Right ventricle myocardium superior (tissue), 1 donor: ENCODE measurements at places on chromosomes 11 and 22. TPM values are rescaled to one million over a fixed set of nuclear protein-coding genes. Genes with fewer than 3 reads are reported as not detected.
A peak's percentile ranks its signal among the peaks of the same experiment; 100 is the strongest.

DNA sequence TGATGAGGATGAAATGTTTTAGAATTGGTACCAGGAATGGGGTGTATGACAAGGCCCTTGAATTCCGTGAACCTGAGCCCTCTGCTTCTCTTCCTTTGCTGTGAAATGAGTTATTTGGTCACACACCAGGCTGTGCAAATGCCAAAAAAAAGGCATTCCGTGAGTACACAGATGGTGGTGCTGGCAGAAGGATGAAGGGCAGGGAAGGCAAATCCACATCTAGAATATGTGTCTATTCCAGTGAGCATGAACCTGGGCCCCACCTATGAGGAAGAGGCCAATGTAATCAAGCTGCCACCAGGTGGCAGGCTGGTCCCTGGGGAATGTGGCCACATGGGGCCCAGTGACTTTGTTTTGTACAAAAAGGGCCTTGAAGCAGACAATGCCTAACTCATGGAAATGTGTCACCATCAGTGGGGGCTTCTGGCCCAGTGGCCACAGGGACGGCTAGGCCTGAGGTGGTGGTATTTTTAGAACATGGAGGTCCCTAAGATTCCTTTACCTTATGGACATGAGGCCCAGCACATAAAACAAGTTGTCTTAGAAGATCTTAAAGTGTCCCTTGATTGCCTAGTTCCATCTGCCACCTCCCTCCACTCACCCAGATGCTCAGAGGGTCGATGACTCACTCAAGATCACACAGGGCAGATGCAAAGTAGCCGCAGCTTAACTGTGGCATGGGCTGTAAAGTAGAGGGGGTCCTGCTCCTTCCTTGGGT lies 3.9 kb upstream of the RNF215 start:
- peak; percentile 79 for DNase-seq

DNA sequence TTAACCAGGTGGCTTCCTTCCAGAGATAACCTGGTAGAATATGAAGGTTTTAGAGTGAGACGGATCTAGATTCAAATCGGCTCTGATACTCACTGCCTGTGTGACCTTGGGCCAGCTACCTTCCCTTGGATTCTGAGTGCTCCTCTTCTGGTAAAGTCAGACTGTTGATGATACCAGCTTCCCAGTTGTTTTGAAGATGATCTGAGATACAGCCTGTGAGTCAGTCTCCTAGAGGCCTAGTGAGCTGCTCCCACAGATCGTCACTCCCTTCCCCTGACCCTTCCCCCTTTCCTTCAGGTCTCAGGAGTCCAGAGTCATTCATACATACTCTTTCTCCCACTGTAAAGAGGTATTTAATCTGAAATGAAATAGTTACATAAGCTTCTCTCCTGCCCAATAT lies 207.8 kb downstream of the GRIK4 start:
- no peak for DNase-seq

GRCh38 chr11:5694642-5695041 lies 5.1 kb downstream of the TRIM22 start:
- no peak for DNase-seq

- DNase-seq, result no peak
These were observed 76.5 kb downstream of the LRRC4C start for GRCh38 chr11:41382927-41383326.

DNA sequence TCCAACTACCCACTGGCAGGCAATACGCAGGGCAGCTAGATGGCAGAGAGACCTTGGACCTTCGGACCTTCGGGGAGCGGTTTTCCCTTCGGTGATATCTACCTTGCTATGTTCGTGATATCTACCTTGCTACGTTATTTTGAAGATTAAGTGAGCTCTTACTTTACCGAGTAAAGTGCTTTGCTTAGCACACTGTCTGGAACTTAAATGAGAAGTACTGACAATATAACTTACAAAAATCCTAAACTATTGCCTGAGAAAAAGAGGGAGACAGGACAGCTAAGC lies 1.0 kb upstream of the PRDM10 start:
- DNase-seq, result no peak

DNA sequence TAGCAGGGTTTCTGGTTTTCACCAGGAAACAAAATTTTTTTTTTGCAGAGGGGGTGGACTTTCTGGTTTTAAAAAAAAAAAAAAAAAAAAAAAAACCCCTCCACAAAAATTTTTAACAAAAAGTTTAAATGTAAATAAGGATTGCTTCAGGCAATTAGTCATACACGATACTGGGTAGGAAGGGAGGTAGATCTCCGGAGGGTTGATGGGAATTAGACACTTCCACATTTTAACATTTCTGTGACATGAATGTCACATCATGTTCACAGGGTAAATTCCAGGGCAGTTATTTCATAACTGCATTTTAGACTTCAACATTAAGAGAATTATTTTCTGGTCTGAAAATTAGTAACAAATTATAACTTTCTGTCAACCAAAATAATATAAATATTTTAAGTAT lies 15.9 kb downstream of the NUP98 start:
- no peak for DNase-seq

Gene PKNOX2
- 5.8 TPM for total RNA-seq

DNA sequence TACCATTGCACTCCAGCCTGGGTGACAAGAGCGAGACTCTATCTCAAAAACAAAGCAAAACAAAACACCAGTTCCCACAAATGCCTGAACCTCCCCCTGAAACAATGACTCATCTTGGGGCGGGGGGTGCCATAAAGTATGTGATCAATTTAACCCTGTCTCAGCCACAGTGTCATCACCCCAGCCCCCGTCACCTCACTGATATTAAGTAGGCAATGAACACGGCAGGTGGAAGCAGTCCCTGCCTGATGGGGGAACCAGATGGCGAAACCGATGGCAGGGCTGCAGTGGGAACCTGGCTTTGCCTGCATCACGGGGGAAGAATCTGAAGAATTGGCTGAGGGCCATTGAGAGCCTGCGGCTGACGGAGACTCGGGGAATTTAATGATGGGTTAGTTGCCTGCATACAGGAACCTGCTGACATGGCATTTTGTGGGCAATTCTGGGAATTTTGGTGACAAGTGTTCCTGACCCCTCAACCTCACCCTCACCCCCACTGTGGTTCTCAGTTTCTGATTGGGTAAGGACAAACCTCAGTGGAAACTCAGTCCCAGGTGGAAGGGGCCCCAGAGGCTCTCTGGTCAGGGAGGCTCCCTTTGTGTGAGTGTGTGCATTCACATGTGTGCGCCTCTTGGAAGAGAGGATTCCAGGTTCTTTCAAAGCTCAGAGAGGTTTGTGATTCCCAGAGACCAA lies 39.1 kb upstream of the SHISAL1 start:
- DNase-seq, result peak; percentile 44

- DNase-seq, result no peak
These were observed 48.0 kb downstream of the BID start for GRCh38 chr22:17726006-17726927.

DNA sequence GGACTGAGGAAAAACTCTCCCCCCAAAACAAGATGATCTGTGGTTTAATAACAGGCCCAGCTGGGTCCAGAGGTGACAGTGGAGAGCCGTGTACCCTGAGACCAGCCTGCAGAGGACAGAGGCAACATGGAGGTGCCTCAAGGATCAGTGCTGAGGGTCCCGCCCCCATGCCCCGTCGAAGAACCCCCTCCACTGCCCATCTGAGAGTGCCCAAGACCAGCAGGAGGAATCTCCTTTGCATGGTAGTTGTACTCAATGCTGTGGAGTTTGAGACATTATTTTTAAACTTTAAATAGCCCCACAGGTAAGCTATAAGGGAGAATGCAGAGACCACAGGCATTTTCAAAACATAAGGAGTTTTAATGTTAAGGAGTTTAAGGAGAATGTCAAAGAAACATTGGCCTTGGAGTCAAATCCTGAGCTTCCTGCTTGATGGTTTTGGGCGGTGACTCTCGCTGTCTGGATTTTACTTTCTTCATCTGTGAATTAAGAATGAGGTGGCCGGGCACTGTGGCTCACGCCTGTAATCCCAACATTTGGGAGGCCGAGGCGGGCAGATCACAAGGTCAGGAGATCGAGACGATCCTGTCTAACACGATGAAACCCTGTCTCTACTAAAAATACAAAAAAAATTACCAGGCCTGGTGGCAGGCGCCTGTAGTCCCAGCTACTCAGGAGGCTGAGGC lies 6.8 kb downstream of the APOL1 start:
- DNase-seq, result no peak

DNA sequence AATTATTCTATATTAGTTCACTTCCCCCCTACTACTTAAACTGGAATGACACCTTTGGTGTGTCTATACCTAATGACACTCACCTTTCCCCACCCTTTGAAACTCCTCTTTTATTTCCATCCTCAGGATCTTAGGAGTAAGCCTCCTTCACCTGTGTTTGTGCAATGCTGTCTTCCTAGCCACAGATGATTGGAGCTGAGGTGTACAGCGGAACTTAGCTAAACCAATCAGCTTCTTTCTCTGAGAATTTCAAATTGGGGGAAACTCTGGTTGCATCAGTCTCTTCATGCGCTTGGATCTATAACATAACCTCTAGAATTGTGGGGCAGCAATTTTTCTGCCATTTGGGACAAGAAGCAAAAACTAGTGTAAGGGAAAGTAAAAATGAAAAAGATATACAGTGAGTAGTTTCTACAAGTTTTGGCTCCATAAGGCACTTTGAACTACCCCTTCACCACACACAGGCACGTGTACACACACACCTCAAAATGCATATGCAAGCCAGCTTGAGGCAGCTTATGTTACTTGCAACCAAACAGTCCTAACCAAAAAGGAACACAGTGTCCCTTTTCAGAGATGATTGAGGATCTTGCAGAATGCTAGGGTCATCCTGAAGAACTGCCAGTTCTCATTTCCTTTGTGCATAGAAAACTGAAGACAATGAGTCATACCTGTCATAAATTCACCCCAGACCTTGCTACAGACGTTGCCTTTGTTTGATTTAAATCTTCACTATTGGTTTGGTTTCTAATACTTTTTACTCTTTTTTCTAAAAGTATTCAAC lies 36.0 kb upstream of the LDLRAD3 start:
- no peak for DNase-seq

Gene TMEM121B
- total RNA-seq, result 1.9 TPM

GRCh38 chr11:41519696-41520095 lies 60.2 kb upstream of the LRRC4C start:
- no peak for DNase-seq

Gene MS4A4A
- 15.2 TPM for total RNA-seq

Gene CSF2RB
- total RNA-seq, result 2.2 TPM

DNA sequence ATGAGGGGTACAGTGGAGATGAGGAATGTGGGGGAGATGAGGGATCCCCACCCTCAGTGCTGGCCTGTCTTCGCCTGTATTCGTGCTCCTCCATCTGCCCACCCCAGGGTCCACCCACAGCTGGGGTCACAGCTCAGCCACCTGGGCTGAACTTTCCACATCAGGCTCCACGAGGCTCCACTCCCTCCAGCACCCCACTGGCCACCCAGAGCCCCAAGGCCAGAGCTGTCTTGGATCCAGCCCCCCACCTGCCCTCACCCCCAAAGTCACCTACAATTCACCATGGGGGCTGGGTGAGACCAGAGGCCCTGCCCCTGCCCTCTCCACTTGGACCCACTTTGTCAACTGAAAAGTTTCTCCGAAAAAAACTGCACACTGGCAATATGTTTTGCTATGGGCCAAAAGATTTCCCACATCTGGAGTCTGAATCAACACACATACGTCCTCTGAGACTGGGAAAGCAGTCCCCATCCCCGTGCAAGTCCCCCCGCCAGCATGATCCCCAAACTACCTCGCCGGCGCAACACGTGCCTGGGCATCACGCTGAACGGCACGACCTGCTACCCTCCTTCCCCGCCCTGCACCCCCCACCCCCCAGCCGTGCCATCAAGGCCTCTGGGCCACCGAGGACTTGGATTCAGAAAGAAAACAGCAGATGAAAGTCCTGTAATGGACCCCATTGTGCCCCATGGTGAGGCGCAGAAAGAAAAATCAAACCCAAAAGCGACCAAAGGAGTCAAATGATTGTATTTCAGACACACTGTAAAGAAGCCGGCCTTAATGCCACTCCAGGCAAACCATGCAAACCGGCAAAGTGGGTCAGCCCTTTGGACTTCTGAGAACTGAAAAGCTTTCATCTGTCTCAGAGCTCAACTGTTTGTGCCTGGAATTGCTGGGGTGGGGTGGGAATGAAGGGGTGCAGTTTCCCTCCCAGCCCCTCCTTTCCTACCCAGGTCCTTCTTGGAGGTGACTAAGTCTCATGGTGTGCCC lies 16.5 kb upstream of the GAL start:
- DNase-seq, result no peak

GRCh38 chr11:31325160-31325559 lies 44.4 kb downstream of the DCDC1 start:
- DNase-seq, result no peak

- peak; percentile 27 for DNase-seq
These were observed 6.4 kb downstream of the BAIAP2L2 start for GRCh38 chr22:38104084-38104483.

GRCh38 chr11:86706338-86707131 lies 34.1 kb upstream of the ME3 start:
- DNase-seq, result no peak

Gene MUC6
- not detected for total RNA-seq

GRCh38 chr11:67539550-67539949 lies 16.3 kb upstream of the CABP2 start:
- no peak for DNase-seq

Gene HEPN1
- not detected for total RNA-seq

Gene C1QTNF4
- 0.48 TPM for total RNA-seq

Gene NEFH
- 0.16 TPM for total RNA-seq

DNA sequence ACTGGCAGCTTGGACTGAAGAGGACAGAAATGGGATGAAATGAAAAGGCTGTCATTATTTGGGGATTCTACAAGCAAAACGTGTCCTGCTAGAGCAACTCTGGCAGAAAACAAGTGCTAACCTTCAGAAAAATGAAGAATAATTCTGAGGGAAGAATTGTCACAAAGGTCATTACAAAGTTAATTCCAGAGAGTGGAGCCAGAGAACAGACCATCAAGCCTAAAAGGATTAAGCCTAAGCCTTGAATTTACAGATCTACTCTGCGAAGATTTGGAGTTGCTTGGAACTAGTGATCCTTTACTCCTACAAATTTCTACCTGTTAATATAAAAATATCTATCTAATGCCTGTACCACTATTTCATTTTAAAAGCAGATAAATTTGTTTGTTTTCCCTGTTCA lies 1077.3 kb upstream of the CNTN5 start:
- DNase-seq, result no peak

GRCh38 chr11:95378789-95379188 lies 147.8 kb upstream of the SESN3 start:
- no peak for DNase-seq

DNA sequence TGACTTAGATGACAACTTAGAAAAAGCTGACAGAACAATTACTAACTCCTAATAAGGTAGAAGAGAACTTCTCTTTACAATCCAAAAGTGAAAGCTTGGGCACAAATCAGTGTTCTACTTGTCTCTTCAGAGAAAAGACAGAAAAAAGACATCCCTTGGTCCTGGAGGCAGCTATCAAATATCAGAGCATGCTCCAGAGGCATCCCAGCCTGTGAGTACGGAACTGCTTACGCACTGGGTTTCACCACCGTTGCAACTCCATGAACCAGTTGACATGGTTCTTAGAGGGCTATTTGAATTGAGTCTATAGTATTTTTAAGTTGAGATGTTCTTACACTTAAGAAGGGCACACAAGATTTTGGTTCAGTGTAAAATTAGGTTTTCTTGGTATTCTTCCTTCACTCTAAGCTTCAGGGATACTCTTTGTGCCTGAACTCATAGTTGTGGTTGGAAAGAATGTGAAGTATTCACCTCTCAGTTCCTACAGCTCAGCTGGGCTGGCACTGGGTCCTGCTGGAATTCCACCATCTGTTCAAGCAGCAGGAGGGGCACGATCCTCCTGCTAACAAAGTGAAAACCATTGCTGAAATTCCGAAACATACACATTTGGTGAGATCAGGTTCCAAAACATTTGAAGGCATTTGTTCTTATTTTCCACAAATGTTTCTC lies 6.3 kb downstream of the AKIP1 start:
- DNase-seq, result no peak

GRCh38 chr11:75338516-75339208 lies 12.8 kb downstream of the ARRB1 start:
- no peak for DNase-seq
